ENCODE measurements at places on chromosomes 7 and 10.
A peak's percentile ranks its signal among the peaks of the same experiment; 100 is the strongest.

DNA sequence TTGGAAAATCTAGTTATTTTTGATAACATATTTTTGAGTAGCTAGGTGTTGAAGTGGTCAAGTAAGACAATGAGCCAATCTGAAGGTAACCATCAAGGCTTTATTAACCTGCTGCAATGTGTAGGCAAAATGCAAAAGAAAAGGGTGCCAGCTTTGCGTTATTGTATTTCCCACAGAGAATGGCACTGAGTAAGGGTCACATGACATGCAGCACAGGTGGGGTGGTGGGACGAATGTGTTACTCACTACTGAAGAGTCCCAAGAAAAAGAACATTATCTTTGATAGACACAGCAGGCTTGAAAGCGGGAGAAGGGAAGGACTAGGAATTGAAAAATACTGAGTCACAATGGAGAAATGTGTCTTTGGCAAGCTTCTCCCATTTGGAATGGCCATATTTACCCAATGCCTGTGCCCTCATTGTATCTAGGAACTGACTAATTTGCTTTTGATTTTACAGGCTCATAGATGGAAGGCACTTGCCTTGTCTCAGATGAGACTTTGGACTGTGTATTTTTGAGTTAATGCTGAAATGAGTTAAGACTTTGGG lies 898.6 kb upstream of the POT1 start:
- no peak for DNase-seq

- peak; percentile 14 for DNase-seq
Observed at GRCh38 chr7:105011141-105011830, 2.7 kb upstream of the KMT2E start.

DNA sequence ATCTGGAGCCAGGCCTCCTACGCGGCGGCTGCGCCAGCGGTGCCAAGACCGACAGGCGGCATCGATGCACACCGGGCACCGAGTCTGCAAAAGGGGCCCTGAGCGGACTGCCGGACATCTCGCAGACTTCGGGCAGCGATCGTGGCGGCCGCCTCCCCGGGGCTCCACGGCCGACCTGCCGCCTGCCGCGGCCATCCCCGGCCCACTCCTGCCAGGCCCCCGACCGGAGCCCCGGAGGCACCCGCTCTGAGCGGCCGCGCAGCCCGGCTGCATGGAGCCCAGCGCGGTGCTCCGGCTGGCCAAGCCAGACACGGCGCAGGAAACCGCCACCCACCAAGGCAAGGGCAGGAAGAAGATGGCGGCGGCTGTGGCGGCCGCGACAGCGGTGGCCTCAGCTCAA lies 154.2 kb upstream of the KCTD7 start:
- DNase-seq = no peak

- no peak for DNase-seq
Observed at GRCh38 chr10:85311613-85312337, 983.4 kb downstream of the CCSER2 start.

- DNase-seq = no peak
Observed at GRCh38 chr10:71817831-71818655, 33.0 kb downstream of the PSAP start.

DNA sequence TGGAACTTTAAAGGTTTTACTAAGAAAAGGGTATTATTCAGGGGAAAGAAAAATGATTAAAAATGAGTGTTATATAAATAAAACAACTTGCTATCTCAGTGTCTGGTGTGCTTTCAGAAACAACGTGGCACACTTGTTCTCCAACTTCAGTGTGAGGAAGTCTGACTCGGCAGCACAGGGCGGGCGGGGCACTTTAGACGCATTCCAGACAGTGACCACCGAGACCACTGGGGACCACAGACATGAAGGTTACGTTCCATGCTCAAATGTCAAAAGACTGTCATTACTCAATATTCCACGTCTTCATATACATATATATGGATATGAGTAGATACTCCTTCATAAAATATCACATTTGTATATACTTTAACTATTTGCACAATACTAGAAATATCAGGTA lies 87.0 kb downstream of the LARP4B start:
- DNase-seq = no peak

GRCh38 chr7:41487229-41487940 lies 215.5 kb downstream of the INHBA start:
- DNase-seq = no peak

- DNase-seq = no peak
Observed at GRCh38 chr10:54585572-54585971, 215.5 kb downstream of the PCDH15 start.

- no peak for DNase-seq
Observed at GRCh38 chr10:49540056-49540797, 1.3 kb upstream of the ERCC6 start.

DNA sequence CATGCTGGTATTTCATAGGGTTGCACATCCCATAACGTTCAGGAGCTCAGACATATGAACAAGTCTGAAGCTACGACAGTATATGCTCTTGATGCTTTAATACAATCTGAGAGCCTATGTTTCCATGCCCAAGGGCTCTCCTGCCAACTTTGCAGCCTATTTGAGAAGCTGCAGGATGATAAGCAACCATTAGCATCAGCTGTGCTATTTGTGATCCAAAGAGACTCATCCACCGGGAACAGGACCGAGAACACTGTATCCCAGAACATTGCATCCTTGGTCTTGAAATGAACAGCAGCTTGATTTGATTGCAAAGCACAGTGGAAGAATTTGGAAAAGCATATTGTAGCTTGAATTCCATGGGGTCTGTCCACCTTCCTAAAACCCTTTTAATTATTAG lies 156.2 kb upstream of the PTER start:
- DNase-seq = no peak

DNA sequence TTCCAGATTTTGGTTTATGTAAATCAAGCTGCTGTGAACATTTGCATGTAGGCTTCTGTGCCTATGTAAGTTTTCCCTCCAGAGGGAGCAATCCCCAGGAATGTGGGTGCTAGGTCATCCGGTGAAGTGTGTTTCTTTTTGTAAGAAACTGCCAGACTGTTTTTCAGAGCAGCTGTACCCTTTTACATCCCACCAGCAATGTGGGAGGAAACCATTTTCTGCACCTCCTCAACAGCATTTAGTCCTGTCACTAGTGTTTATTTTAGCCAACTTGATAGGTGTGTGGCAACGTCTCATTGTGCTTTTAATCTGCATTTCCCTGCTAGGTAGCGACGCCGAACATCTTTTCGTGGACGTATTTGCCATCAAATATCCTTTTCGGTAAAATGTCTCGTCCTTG lies 395.7 kb upstream of the FOXK1 start:
- DNase-seq = peak; percentile 34

DNA sequence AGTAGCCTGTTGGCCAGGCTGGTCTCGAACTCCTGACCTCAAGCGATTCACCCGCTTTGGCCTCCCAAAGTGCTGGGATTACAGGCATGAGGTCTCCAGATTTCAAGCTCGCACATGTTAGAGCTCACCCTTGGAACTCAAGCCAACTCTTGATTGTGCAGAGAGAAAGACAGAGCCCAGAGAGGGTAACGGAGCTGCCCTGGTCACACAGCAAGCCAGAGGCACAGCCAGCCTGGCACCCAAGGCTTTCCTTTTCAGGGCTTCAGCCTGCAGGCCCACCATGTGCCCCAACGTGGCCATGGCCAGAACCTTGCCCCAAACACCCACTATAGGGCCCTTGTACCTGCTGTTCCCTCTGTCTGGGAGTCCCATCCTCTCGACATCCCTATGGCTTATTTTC lies 49.1 kb upstream of the CUX1 start:
- no peak for DNase-seq

DNA sequence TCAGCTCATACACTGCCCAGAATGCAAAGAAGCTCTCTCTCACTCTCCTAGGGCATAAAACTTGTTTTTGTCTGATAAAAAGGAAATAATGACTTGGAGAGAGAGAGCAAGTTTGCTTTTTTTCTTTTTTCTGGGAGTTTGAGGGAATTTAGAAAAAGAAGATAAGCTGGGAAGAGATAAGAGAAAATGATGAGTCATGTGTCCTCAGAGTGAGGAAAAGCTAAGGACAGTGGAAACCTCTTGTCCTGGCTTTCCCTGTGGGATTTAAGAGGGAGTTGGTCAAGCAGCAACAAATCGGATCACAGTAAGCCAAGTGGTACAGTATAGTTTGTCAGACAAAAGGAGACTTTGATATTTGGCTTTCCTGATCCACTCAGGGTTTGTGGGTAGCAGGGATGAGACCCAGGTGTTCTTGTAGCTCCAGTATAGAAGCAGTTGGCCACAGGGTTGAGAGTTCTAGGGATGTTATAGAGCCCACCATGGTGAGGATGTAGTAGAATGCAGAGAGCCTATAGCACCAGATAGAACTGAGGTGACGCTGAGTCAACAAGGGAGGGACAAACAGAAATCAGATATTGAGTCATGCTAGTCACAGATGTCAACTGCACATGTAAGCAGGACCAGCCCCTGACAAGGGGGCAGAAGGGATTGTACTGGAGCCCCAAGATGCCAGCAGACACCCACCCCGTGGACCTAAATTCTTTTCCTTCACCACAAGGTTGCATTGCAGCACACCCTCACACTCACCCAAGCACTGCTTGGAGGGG lies 219.3 kb upstream of the TAC1 start:
- DNase-seq = no peak

DNA sequence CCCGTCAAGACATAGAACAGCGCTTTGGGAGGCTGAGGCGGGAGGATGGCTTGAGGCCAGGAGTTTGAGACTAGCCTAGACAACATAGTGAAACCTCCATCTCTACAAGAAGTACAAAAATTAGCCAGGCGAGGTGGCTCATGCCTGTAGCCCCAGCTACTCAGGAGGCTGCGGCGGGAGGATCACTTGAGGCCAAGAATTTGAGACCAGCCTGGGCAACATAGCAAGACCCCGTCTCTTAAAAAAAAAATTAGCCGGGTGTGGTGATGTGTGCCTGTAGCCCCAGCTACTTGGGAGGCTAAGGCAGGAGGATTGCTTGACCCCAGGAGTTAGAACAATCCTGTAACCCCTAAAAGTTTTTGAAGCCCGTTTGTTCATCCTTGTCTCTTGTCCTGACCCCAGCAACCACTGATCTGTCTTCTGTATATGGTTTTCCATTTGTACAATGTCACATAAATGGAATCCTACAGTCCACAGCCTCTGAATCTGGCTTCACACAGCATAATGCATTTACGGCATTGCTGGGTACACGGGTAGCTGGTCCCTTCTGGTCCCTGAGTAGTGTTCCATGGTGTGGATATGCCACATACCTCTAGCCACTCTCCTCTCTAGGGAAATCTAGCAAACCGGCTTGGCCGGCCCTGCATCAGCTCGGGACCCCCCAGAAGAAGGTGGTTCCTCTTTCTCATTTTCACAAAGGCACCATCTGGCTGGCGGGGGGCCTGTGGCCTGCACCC lies 8.4 kb downstream of the GTF2IRD1 start:
- DNase-seq = no peak

DNA sequence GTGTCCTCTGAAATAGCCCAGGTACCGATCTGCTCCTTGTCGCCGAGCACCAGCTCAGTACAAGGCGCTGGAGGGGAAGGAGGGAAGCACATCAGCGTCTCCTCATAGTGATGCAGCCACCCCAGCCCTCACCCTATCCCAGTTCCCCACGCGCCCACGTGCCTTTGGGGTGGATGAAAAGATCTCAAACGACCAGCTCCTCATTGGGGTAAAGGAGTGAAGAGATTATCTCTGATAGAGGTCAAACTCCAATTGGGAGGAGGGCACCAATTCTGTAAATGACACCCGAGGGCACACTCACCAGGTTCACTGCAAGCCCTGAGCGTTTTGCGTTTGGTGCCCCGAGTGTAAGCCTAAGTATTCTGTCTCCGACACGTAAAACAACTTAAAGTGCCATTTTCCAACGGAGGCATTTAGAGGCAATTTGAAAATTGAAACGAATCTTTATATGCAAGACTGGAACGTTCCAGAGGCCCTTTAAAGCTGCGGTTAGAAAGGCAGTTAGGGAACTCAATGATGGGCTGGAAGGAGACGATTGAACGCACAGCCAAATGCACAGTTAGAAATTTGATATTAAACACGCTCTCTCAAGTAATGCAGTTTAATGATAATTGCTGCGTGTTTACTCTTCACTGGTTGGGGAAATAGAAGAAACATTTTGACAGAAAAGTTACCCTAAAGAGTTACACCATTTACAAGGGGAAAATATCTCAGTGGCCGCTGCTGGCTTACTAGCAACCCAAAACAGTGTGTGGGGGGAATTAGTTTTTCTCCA lies 8.9 kb upstream of the EMX2 start:
- no peak for DNase-seq

- DNase-seq = no peak
Observed at GRCh38 chr10:84395581-84395980, 67.2 kb downstream of the CCSER2 start.

DNA sequence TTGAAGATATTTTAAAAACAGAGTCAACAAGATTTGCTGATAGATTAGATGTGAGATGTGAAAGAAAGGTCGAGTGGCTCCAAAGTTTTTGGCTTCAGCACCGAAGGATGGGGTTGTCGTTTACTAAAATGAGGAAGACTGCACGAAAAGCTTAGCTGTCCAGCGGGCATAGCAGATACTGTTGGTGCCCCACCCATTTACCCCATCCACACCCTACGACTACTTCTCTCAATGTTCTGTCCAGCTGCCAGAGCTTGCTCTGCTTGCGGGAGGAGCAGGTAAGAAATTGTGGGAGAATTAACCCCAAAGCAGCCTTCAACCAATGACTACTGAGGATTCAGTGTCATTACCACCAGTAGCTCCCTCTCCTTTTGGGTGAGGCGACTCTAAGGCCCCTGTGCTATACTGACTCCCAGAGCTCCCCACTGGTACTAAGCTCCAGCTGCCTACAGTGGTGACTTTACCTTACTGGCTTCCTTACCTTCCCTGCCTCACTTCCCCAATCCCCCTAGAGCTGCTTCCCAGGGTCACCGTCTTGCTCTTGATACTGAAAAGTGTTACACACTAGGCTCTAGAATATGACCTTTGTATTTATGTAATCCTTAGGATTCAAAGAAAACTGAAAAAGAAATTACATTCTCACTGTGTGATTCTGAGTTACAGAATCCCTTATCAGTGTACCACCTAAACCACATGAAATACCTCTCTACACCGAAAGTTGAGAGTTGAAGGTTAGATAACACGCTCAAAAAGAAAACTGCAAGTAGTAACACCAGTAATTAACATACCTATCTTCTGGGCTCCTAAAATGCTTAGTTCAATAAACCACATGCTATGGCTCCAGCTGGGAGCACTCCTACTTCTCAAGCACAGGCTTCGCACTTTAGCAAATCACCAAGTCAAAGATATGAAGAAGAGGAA lies 22.3 kb downstream of the CACUL1 start:
- DNase-seq = no peak

DNA sequence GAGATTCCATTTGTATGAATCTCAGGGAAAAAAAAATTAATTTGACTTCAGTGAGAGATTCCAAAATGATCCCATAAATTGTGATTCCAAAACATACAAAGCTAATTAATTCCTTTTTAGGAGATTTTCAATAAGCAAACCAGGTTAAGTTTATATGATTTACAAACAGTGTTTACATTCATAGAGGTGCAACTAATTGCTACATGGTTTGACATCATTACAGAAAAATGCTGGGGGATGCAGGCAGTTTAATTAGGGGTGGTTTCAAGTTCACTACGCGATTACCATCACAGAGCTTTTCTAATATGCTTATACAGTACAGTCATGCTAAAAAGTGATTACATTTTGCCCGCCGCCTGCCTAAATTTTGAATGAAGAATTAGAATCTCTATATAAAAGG lies 143.2 kb upstream of the MGMT start:
- DNase-seq = no peak

GRCh38 chr10:121324678-121325213 lies 273.5 kb downstream of the FGFR2 start:
- no peak for DNase-seq

All from GM23338 (cell line).